Activated T-cell treated with anti-CD3 and anti-CD28 coated beads, Interleukin-2, amount 50 U/mL, for 4 hours (primary cell): ENCODE measurements at places on chromosomes 2 and 18. TPM values are rescaled to one million over a fixed set of nuclear protein-coding genes. Genes with fewer than 3 reads are reported as not detected.

Gene STPG4
- not detected for total RNA-seq

GRCh38 chr18:21747268-21747667 lies 6.7 kb downstream of the MIB1 start:
- no peak for DNase-seq

GRCh38 chr2:168293766-168294165 lies 46.4 kb upstream of the STK39 start:
- no peak for DNase-seq

Gene FEV
- not detected for total RNA-seq

DNA sequence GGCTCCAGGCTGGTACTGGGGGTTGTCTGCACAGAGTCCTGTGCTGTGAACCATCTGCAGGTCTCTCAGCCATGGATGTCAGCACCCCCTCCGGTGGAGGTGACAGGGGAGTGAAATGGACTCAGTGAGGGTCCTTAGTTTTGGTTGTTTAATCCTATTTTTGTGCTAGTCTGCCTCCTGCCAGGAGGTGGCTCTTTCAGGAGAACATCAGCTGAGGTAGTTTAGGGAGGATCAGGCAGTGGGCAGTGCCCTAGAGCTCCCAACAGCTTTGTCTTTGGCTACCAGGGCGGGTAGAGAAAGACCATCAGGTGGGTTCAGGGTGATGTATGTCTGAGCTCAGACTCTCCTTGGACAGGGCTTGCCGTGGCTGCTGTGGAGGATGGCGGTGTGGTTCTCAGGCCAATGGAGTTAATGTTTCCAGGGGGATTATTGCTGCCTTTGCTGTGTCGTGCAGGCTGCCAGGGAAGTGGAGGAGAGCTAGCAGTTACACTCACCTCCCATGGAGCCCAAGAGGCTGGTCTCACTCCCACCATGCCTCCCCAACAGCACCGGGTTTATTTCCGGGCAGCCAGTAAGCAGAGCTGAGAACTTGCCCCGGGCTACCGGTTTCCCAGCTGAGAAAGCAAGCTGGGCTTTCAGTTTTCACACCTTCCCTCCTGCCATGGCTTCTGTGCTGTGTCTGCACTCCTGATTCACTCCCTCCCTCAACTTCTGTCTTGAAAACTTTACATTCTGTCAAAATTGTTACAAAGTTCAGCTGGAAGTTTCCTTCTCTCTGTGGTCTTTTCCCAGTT lies 563.4 kb downstream of the XIRP2 start:
- DNase-seq: no peak

Gene IMPA2
- 9.8 TPM for total RNA-seq

- DNase-seq: no peak
These were observed 244.6 kb upstream of the ACVR2A start for GRCh38 chr2:147600223-147600622.

GRCh38 chr2:8857709-8858108 lies 20.3 kb upstream of the KIDINS220 start:
- DNase-seq: no peak

DNA sequence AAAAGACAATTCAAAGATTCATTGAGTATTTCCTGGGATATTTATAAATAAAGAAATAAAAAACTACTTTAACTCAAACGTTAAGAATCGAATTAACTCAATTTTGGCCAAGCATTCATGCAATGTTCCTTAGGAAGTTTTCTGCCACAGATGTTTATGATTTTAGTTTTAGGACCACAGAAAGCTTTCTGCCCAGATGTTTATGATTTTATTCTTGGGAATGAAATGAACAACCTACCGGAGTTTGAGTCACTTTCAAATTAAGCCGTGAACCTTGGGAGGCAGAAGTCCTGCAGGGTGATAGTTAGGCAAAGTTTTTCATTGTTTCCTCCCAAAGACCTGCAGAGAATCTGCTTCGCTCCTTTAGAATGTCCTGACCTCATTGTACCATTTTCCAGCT lies 34.7 kb upstream of the MBP start:
- no peak for DNase-seq

GRCh38 chr18:13309031-13309747 lies 90.6 kb downstream of the LDLRAD4 start:
- no peak for DNase-seq
